Activated naive CD8-positive, alpha-beta T cell treated with anti-CD3 and anti-CD28 coated beads for 36 hours (primary cell): ENCODE measurements at places on chromosomes 11 and 22.

GRCh38 chr11:64658265-64658664 is 64.7 kb downstream of the NRXN2 start:
- no peak for DNase-seq

- DNase-seq: no peak
Observed at GRCh38 chr22:39655831-39656230, 85.3 kb downstream of the CACNA1I start.

DNA sequence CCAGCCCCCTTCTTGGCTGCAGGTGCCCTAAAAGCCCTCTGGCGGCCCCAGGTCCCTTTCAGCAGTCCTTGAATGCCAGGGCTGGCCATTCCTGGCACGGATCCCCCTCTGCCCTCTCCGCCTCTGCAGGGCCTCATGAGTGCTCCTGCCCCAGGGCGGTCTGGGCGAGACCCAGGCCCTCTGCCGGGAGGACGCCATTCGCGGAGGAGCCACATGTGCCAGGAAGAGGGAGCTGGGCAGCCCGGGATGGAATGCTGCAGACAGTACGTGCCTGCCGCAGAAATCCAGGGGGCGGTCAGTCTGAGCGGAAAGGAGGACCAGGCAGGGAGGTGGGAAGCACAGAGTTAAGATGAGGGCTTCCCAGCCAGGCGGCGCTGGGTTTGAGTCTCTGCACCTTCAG is 2.8 kb downstream of the CABP7 start:
- no peak for DNase-seq

DNA sequence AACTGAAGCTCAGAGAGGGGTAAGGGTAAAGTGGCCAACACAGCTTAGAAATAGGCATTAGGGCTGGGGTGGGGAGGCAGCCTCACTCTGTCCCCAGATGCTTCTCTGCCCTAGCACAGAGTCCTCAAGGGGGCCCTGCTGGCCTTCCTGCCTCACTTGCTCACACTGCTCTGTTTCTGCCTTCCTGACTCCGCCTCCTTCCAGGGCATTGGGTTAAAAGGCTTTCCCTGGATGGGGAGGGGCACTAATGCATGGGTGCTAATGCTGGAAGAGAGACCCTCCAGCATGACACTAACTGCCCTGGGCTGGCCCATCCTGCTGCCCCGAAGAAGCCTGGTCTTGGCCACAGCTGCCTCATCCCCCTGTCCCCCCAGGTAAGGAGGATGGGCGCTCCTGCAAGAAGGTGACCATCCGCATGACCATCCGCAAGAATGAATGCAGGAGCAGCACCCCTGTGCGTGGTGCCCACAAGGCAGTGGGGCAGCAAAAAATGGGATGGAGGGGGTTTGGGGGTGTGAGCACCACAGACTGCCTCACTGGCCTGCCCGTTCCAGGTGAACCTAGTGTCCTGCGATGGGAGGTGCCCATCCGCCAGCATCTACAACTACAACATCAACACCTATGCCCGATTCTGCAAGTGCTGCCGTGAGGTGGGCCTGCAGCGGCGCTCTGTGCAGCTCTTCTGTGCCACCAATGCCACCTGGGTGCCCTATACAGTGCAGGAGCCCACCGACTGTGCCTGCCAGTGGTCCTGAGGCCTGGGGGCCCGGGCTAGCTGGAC is 74.0 kb upstream of the MYOD1 start:
- DNase-seq: no peak
